Cerebellar nuclear complex (tissue), 1 donor: ENCODE measurements at places on chromosomes 13 and 19.

GRCh38 chr13:95477187-95477586 is 75.3 kb upstream of the CLDN10 start:
- no peak for DNase-seq

DNA sequence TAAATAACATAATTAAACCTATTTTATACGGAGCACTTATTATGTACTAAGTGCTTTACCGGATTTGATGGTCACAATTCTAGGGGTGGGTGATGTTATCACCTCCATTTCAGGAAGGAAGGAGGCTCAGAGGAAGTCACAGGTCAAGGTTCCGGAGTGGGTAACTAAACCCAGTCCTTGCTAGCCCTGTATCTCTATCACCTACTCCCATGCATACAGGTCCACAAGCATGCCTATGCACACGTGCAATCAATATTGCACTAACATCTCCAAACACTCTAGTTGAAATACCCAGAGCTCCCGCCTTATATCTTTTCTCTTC is 17.8 kb upstream of the FOSB start:
- no peak for DNase-seq

DNA sequence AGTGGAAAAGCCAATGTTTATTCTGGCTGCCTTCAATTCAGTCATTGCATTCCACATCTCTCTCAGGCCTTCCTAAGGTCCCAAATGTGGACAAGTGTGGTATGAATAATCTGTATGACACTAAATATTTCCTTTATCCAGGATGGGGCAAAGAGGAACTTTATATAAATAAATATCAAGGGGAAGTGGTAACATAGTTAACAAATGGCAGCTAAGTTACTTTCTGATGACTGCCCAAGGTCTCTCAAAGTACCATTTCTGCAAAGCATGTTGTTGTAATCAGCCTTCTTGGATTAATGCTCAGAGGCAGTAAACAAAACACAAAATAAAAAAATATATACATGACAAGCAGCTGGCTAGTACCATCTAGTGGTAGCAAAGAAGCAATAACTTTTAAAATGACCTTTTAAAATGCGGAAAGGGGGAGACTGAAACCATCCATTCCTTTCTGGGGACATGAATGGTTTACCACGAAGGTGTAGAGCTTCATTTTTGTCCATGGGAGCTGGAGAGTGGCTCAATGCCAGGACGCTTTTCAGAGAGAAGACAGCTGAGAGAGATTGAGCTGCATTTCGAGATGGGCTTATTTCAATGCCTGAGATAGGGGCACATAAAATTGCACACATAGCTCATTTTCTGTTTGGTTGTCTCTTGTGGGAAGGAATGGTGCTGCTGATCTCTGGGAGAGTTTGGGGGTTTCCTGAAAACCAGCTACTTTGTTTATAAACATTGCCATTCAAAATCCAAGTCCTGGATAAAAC is 259.2 kb downstream of the RFC3 start:
- DNase-seq = no peak

- no peak for DNase-seq
Measured at GRCh38 chr13:27449081-27449603, 1.2 kb downstream of the MTIF3 start.

- DNase-seq = no peak
Measured at GRCh38 chr13:91882918-91883317, 484.5 kb downstream of the GPC5 start.

DNA sequence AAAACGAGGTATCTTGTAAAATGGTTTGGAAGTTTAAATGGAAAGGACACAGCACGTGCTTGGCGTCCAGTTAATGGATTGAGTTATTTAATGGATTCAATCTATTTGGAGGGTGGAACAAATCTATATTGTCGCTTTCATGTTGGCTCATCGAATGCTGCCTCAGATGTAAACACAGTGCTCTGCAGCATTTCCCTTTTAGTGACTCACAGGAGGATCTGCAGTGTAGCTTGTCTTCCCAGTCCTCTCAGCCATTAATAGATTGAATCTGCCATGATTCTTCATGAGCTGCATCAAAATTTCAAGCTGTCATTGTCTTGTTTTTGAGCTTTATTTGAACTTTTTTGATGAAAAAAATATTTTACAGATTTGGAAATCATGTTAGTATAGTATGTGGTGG is 44.7 kb downstream of the DHRS12 start:
- DNase-seq = no peak

- no peak for DNase-seq
Measured at GRCh38 chr13:20331419-20331818, 99.3 kb upstream of the GJB6 start.

- no peak for DNase-seq
Measured at GRCh38 chr19:39284032-39284431, 12.2 kb upstream of the IFNL1 start.

DNA sequence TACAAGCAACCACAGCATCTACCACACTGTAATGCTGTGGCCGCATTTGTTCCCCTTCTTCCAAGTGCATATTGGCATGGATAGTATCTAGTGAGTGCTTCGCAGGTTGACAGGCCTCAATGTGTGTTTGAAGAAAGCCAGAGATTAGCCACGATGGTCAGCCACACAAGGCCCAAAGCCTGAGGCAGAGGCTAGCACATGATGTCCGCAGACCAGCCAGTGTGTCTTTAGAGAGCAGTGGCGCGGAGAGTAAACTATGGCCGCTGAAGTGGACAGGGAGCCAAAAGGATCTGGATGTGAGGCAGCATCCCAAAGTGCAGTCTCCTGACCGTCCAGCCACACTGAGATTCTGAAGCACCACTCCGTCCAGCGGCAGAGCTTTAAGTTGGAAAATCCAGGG is 36.0 kb downstream of the BRD4 start:
- DNase-seq = no peak

DNA sequence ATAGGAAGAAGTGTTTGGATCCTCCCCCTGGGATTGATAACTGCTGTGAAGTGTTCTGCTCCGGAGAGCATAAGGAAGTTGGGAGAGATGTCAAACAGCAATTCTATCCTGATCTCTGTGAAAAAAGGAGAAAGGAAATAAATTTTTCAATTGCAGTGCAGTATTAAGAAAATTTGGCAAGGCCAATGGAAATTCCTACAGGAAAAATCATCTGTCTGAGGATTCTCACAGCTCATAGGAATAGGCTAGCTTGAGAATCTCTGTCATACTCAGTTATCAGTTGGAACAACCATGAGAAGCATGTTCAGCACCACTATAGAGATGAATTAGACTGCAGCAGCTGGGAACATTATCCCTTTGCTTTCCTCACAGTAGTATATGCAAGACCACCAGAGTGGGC is 1238.9 kb upstream of the MIR17HG start:
- no peak for DNase-seq

DNA sequence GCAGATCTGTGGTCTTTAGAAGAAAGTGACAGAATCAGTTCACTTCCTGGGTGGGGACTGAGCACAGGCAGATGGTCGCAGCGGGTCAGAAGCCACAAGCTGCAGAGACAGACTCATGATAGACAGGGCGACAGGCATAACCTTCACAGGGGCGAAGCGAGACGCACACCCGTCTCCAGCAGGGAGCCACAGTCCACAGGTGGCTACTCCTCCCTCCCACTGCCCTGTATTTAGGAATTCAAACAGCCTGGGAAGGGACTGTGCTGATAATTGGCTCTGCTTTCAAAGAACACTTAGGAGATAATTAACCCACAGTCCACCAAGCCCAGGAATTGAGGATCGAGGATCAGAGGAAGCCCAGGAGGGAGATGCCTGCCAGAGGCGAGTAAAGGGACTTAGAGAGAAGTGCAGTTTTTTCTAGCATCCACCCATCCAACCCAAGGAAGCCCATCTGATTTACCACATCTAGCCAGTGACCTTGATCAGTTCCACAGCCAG is 23.2 kb downstream of the RFX2 start:
- DNase-seq = no peak

DNA sequence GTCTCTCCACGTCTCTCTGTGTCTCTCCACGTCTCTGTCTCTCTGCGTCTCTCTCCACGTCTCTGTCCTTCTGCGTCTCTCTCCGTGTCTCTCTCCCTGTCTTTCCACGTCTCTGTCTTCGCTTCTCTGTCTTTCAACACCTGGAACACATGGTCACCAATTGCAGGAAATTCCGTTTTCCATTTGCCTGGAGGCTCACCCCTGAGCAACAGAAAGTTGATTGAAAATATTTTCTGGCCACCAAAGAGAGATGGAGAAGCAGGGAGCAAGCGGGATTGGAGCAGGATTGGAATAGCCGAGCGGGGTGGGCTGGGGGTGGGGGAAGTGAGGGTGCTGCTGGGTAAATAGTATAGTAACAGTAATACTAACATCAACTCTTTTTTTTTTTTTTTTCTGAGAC is 1.7 kb downstream of the KANK2 start:
- no peak for DNase-seq

DNA sequence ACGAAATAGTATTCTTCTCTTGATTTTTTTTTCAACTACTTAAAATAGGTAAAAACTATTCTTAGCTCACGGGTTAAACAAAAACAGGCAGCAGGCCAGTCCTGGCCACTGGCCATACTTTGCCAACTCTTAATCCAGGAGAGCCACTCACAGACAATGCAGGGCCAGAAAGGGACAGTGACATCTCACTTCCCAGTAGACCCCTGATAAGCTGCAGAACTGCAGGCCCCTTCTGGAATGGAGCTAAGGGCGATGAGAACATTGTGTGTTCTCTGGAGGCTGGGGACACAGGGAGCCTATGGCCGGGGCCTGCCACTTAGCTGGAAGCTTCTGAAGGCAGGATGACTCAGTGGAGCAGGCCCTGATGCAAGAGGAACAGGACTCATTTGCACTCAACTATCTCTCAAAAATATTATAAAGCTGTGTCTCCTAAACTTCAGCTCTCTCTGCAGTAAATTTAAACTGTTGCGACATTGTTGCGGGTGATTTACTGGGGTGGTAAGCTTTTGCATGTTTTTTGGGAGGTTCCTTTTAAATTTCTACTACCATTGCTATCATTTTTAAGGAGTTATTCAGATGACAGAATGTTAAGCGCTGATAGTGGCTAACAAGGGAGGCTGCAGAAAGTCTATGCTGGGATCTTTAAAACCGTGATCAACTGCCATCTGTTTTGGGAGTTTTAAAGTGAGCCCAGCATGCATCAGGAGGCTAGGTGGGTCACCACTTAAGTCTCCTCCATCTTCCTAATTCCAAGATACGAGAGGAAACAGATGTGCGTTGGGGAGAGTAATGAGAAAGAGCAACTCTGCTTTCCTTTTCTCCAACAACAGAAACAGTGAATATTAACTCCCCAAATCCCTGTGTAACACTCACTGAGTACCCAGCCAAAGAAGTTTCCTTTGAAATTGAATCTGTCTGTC is 33.2 kb upstream of the KATNAL1 start:
- DNase-seq = no peak

DNA sequence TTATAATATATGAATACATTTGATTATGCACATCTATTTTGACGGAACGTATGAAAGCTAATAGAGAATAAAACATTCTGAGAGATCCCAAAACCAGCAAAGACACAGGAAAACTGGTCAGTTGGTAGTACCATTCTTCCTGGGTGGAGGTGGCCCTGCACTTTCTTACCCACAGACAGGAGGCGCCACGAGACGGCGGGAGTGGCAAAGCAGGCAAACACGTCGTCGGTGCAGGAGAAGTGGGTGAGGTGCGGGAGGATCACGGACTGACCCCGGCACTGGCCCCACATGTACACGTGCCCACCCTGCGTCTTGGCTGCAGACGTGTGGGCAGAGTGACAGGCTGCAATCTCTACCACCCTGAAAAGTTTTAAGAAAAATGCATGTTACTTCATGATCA is 36.1 kb downstream of the RCBTB1 start:
- DNase-seq = no peak

GRCh38 chr19:3547301-3547731 is 8.3 kb downstream of the TEKTIP1 start:
- DNase-seq = no peak

DNA sequence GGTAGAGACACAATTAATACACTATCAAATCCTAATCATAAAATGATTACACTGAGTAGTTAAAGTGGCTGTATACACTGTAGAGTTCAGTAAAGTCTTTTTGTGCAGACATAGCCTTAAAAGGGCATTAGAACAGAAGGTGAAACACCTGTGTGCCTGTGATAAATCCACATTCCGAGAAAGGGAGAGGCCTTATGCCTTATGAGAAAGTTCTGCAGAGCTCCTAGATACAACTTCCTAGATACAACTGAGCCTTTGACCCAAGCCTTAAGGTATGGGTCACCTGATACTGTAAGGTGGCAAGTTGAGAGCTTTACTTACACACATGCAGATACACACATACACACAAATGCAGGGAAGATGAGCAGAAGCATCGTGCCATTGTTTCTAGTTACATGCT is 6.3 kb downstream of the SERP2 start:
- no peak for DNase-seq

DNA sequence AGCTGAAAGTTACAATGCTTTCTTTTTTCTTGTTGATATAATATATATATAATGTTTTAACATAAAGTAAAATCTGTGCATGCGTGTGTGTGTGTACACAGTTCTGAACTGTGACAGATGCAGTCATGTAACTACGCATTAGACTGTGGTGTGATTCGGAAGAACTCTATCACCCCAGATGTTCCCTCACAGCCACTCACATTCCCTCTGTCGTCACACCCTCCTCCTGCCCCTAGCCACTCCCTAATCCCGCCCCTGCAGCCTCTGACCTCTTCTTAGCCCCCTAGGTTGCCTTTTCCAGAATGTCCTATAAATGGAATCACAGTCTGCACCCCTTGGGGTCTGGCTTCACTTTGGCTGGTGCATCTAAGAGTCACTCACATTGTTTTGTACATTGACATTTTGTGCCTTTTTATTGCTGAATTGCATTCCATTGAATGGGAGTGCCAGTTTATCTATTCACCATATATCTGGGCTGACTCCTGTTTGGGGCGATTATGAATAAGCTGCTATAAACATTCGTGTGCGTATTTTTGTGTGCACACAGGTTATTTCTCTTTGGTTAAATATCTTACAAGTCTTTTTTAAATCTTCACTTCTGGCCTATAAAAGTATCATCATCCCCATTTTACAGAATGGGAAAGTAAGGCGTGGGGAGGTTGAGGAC is 20.4 kb downstream of the DHRS12 start:
- no peak for DNase-seq

DNA sequence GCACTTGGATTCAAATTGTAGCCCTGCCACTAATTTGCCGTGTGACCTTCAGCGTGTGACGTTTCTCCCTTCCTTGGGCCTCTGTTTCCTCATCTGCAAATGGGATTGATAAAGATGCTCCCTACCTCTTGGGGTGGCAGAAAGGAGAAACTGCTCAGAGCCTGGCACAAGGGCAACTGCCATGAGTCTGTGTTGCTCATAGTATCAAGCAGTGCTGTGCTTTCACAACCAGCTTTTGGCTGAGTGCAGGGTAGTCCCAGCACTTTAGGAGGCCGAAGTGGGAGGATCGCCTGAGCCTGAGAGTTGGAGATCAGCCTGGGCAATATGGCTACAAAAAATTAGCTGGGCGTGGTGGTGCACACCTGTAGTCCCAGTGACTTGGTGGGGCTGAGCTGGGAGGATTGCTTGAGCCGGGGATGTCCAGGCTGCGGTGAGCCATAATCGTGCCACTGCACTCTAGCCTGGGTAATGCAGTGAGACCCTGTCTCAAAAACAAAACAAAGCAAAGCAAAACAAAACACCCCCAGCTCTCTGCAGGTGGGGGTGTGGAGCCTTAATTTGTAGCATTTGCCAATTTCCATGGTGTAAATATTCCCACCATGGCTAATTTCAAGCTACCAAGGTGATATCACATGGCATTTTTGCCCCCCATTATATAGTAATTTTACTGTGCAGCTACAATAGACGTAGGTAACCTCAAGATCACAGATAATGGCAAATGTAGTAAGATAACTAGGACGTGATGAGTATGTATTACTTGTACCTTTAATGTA is 1.6 kb upstream of the MARK4 start:
- DNase-seq = no peak

GRCh38 chr13:94827566-94827965 is 115.2 kb upstream of the SOX21 start:
- no peak for DNase-seq
